ENCODE measurements at places on chromosomes 12 and 14.

DNA sequence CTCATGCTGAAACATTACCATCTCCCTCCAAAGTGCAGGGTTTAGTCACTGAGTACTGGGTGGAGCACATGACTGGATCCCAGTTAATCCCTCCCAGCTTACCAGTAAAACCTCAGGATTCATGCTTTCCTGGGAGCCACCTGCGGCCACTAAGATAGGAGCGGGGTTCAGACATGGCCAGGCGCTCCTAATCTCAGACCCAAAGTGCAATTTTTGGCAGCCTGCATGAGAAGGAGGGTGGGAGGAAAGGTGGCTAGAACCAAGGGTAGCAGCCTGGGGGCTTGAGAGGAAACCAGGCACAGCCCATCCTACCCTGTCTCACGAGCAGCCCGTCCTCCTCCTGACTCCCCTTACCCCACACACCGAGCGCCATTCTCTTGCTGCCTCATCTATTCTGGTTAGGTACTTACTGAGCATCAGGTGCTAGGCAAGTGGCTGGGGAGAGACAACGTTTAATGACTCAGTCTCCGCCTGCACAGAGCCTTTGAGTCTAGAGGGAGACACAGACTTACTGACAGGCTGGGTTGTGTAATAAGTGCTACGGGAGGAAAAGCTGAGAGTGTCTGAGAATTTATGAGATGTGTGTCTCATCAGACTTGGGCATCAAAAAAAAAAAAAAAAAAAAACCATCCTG lies 9.9 kb downstream of the GPRC5A start:
- DNase-seq: peak; percentile 86

- peak; percentile 53 for DNase-seq
Measured at GRCh38 chr14:60656686-60657455, 7.6 kb upstream of the SIX1 start.

DNA sequence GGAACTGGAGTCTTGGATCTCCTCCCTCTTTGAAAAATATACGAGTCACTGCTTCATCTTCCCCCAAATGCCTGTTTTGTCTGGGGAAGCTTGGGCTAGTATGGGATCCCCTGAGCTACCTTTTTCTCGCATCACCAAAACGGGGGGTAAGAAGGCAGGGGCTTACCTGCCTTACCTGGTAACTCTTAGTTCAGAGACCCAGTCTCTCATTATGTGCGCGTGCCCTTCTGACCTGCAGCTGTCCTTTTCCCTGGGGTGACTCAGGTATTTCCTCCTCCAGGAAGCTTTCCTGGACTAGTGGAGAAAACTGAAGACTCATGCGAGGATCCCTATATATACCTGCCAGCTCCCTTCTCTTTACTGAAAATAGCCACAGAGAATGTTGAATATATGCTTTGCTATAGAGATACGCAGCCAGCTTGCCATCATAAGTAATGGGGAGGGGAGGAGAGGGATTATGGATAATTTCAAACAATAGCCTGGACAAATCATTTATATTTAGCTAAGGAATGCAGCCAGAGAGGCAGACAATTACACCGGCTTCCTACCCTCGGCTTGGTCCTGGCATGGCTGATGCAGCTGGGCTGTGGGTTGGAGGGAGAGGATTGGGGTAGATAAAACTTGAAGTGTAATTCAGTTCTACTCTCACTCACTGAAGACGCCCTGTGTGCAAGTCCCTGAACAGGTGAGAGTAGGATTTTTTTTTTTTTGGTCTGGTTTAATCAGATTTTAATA lies 1.1 kb downstream of the TSPAN9 start:
- no peak for DNase-seq

- DNase-seq: no peak
Measured at GRCh38 chr12:60630796-60631195, 1035.0 kb downstream of the SLC16A7 start.

GRCh38 chr14:74324931-74325361 lies 22.2 kb upstream of the ABCD4 start:
- no peak for DNase-seq

DNA sequence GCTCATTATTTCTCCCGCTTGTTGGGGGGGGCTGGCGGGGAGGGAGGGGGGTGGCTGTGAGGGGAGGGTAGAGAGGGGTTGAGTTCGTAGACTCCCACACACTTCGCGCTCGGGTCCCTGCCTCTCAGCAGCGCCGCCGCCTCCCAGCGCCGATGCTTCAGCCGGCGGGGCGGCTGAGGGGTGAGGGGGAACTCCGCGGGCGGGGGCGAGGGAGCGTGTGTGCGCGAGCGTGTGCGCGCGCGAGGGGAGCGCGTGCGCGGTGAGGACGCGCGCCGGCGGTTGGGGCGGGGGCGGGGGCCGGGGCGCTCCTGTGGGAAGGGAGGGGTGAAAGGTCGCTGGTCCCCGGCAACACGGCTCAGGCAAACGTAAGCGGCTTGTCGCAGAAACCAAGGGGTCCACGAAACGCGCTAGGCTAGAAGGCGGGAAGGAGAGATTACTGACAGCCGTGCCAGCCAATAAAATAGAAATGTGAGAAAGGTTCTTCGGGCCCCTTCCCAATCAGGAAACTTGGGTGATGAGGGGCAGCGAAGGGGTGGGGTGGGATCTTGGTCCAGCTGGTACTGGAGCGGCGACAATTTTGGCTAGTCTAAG lies 343 bp upstream of the NOVA1 start:
- DNase-seq: peak; percentile 56

DNA sequence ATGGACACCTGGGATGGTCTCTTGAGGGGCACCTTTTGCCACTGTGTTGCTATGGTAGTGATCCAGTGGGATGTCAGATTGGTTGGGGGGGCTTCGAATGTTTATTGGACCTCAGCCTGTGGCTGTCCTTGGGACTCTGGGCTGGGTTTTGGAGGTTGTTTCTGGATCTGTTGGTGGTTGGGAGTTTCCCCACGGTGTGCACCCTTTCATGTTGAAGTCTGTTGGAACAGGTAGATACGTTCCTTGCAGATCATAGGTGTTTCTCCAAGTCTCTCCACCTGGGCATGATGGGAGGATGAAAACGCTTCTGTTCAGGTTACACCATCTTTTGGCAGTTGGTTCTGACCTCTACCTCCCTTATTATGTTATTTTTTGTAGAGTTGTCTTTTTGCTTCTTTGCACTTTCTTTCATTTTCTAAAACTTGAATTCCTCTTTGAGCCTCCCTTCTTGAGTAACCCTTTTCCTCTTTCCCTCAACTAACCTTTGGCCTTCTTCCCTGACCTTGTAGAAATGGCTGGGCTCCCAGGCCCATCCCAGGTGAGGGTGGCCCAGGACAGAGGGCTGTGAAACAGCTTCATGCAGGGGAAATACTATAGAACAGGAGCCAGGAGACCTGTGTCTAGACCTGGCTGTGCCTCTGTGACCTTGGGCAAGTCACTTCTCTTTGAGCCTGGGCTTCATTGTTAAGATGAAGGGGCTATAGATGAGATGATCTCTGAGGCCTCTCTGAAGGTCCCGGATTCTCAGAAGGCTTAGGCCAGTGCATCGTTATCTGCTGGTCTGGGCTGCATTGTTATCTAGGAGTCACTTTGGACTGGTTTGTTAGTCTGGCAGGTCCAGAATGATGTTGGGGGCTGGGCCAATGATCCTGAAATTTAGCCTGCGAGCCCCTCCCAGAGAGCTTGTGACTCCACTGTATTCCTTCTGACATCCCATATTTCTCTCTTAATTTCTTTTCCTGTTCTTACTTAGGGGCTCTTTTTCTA lies 2.0 kb downstream of the ATN1 start:
- DNase-seq: no peak

GRCh38 chr12:19530637-19531023 lies 91.3 kb downstream of the AEBP2 start:
- DNase-seq: peak; percentile 39

GRCh38 chr12:128968668-128969067 lies 115.4 kb downstream of the GLT1D1 start:
- DNase-seq: no peak

DNA sequence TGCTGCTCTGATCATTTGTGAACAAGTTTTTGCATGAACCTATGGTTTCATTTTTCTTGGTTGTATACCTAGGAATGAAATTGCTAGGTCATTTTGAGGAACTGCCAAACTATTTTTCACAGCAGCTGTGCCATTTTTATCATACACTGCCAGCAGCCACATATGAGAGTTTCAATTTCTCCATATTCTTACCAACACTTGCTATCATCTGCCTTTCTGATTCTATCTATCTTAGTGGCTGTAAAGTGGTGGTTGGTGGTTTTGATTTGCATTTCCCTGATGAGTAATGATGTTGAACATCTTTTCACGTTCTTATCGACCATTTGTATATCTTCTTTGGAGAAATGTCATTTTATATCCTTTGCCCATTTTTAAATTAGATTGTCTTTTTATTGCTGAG lies 146.1 kb downstream of the C12orf75 start:
- DNase-seq: no peak

- DNase-seq: peak; percentile 39
Measured at GRCh38 chr12:78457938-78458337, 406.6 kb upstream of the SYT1 start.

GRCh38 chr12:16453319-16453718 lies 105.9 kb downstream of the MGST1 start:
- no peak for DNase-seq

GRCh38 chr14:66081594-66082376 lies 404.4 kb upstream of the CCDC196 start:
- DNase-seq: no peak

- peak; percentile 61 for DNase-seq
Measured at GRCh38 chr14:55129428-55130195, 560 bp downstream of the LGALS3 start.

- DNase-seq: no peak
Measured at GRCh38 chr12:110699591-110700445, 10.9 kb upstream of the HVCN1 start.

DNA sequence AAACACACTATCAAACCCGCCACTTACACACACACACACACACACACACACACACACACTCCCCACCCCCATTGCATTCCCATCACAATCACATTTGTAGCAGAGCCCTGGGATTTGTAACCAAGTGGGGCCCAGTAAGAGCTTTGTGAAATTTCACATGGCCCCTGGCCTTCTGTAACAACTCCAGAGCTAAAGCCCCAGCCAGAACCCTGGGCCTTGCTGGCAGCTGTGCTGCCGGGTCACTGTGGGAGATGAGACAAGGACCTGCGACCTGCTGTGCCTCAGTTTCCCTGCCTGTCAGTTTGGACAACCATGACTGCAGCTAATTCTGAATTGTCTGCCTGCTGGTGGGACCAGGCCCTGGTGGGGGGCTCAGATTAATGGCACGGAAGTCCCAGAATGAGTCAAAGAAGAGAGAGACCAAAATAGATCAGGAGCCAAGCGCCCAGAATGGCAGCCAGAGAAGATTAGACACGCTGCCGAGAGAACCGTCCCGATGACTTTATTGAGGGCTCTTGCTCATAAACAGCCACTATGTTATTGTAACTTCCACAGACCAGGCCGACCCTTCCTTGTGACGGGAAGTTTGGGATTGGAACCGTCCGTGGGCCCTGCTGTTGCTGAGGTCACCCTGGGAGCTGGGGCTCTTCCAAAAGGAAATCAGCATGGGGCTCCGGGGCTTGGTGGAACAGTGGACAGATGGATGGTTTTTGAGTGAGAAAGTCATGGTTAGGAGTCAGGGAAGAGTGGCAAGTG lies 123.1 kb downstream of the ZFP36L1 start:
- DNase-seq: no peak

- DNase-seq: no peak
Measured at GRCh38 chr12:16449459-16449858, 102.0 kb downstream of the MGST1 start.

DNA sequence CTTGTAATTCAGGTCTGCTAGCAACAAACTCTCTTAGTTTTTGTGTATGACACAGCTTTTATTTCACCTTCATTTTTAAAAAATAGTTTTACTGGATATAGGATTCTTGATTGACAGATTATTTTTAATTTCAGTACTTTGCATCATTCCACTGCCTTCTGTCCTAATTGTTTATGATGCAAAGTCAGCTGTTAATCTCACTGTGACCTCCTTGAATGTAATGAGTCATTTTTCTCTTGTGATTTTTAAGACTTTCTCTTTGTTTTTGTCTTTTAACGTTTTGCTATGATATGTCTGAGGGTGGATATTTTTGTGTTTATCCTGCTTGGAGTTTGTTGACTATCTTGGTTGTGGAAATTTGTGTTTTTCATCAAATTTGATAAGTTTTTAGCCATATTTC lies 126.3 kb upstream of the FBXO33 start:
- DNase-seq: no peak

DNA sequence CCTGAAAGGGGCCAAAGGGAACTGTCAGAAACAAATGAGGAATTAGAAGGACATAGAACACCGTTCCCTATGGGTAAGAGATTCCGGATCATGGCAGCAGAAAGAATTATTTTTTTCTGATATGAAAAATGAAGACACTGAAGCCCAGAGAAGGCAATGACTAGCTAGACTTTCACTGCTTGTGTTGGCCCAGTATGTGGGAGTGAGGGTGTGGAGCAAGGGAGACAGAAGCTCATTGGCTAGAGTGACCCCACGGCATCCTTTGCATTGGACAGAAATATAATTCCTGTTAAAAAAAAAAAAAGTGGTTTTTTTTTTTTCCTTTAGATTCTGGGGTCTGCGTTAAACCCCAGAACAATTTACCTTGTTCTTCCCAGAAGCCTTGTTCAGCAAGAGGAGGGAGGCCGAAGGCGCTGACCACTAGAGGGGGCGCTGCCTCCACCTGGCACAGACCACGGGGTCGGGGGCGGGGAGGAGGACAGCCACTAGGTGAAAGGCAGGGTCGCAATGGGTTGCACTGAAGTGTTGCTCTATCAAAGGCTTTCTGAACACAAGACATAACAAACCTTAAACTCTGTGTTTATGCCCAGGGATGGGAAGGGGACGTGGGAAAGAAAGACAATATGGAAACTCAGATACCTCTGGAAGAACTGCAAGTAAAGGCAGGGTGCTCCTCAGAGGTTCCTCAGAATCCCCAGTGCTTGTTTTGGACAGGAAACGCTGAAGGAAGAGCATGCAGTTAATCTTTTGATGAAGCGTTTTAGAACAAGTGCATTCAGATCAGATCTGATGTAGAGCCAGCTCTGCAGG lies 156.8 kb downstream of the KCNA5 start:
- no peak for DNase-seq

All from NCI-H226 (cell line).